Foreskin keratinocyte (primary cell): ENCODE measurements at places on chromosomes 11 and 22. TPM values are rescaled to one million over a fixed set of nuclear protein-coding genes. Genes with fewer than 3 reads are reported as not detected.

HBG1 gene
- not detected in 2 replicates for polyA plus RNA-seq

DNA sequence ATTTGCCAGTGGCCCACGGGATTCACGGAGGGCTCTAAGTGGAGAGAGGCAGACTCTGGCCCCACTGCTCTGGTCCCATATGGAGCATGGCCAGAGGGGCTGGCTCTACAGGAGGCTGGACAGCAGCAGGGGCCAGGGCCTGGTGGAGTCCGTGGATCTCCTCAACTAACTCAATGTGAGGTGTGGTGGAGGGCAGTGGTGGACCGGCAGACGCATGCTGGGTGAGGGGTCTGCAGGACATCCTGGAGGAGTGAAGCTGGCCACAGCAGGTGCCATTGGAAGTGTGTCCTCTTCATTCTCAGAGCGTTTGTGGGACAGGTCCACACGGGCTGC is 15.6 kb downstream of the IGF2 start:
- DNase-seq, result no peak

BLID gene
- not detected in 2 replicates for polyA plus RNA-seq

OR5B21 gene
- not detected in 2 replicates for polyA plus RNA-seq

CHRM1 gene
- not detected in 2 replicates for polyA plus RNA-seq

- no peak for DNase-seq
These were observed 6.8 kb downstream of the LIF start for GRCh38 chr22:30239488-30240405.

GRCh38 chr22:44988671-44989070 is 21.1 kb downstream of the PHF21B start:
- no peak for DNase-seq

GRCh38 chr11:29187215-29187614 is 829.6 kb downstream of the KCNA4 start:
- no peak for DNase-seq

LGALS12 gene
- polyA plus RNA-seq, result not detected in 2 replicates

KRTAP5-10 gene
- polyA plus RNA-seq, result not detected in 2 replicates

DNA sequence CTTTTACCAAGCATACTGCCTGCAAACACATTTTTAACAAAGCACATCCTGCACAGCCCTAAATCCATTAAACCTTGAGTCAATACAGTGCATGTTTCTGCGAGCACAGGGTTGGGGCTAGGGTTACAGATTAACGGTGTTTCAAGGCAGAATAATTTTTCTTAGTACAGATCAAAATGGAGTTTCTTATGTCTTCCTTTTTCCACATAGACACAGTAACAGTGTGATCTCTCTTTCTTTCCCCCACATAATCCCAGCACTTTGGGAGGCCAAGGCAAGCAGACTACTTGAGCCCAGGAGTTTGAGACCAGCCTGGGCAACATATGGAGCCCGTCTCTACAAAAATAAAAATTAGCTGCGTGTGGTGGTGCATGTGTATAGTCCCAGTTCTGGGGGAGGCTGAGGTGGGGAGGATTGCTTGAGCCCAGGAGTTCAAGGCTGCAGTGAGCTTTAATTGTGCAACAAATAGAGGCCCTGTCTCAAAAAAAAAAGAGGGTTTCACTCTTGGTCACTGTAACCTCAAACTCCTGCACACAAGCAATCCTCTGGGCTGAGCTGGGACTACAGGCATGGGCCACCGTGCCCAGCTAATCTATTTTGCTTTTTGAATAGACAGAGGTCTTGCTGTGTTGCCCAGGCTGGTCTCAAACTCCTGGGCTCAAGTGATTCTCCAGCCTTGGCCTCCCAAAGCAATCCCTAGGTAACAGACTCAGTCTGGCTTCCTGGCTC is 19.7 kb upstream of the SLC3A2 start:
- no peak for DNase-seq

MMP13 gene
- polyA plus RNA-seq, result not detected in 2 replicates

DNA sequence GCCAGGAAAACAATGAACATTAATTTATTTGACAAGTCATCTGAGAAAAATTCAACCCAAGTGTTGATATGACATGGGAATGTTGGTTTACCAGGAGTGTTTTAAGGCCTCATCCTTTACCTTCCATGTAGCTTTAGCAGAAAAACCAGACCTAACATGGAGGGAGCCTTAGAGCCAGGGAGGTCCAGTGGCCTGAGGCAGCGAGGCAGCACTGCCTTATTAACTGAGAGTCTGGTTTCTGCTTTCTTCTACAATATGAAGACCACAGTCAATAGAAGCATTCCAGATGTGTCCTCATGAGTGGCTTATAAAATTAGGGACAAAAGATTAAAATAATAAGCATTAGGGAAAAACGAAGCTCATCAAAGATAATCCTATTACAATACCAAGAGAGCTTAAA is 61.5 kb downstream of the DKK3 start:
- DNase-seq, result no peak

CLCF1 gene
- 1.9 and 2.2 TPM in 2 replicates for polyA plus RNA-seq

- DNase-seq, result no peak
These were observed 33.4 kb downstream of the TSG101 start for GRCh38 chr11:18493310-18493709.

DNA sequence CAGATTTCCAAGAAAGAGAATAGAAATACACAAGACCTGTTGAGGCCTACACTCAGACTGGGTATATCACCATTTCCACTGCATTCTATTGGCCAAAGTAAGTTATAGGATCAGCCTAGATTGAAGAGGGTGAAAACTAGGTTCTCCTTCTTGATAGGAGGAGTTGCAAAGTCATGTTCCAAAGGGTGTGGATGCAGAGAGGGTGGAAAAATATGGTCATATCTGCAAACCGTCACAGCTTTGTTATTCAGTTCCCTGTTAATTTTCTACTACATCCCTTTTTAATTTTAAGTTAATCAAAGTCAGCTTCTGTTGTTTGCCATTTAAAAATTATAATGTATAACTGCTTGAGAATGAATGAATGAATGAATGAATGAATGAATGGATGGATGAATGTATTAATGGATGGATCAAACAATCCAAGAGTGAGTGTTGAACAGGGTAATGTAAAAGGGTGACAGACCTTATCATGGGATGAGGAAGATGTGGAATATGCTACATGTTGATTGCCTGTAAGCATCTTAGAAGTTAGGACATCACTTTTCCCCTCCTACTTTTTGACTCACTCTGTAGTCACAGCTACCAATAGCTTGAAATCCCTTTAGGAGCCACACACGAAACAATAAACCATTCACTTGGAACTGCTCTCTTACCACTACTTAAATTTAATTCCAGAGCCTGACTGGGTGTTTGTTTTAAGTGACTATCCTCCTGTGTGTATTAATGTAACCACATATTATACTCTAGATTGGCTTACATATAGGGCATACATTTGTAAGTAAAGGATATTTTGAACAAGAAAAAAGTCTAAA is 121.5 kb downstream of the CCDC34 start:
- peak; percentile 65 for DNase-seq

DNA sequence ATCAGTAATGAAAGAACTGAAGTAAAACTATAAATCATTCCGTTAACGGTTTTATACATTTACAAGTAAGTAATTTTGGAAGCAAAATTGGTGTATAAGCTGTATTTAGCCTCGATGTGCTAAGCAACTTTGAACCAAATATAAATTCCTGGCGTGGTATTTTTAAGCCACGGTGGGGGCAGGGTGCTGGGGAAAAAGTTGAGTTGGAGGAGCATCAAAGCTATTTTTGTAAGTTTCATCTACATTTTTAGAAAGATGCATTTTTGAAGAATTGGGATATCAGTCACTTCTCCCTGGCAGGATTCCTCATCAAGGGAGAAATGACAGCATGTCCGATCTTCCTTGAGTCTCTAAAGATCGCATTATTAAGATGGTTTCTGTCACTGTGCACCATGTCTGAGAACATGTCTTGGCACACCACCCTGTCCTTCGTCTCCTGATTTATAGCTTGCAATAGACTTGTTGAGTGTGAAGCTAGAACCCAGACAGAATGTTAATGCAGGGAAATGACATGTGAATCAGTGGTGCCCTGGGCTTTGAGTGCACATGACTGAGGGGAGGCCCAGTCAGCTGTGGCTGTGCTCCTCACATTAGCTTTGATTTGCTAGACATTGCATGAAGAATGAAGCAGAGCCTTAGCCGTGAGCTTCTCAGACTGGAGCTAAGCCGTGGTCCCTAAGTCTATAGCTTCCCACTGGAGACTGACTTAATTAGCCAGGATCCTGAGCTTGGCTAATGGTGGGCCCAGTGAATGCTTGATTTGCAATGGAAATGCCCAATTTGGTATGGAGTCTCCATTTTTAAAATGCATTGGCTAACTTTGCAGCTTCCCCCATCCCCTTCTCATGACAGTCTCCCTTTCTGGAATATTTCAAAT is 127.0 kb downstream of the COMMD9 start:
- DNase-seq, result no peak

- DNase-seq, result peak; percentile 46
These were observed 770 bp upstream of the TSG101 start for GRCh38 chr11:18527512-18527911.

GRCh38 chr11:35927682-35928081 is 16.2 kb upstream of the LDLRAD3 start:
- DNase-seq, result peak; percentile 85

ESAM gene
- polyA plus RNA-seq, result not detected in 2 replicates

LRRC32 gene
- polyA plus RNA-seq, result 0.10 TPM in 1 of 2 replicates, not detected in the other

GRCh38 chr11:61947486-61948210 is 2.5 kb upstream of the BEST1 start:
- peak; percentile 43 for DNase-seq

ACR gene
- not detected in 2 replicates for polyA plus RNA-seq

- no peak for DNase-seq
These were observed 17.5 kb downstream of the JAM3 start for GRCh38 chr11:134086376-134086775.

GRCh38 chr11:9703280-9703679 is 39.4 kb downstream of the SWAP70 start:
- no peak for DNase-seq

DNA sequence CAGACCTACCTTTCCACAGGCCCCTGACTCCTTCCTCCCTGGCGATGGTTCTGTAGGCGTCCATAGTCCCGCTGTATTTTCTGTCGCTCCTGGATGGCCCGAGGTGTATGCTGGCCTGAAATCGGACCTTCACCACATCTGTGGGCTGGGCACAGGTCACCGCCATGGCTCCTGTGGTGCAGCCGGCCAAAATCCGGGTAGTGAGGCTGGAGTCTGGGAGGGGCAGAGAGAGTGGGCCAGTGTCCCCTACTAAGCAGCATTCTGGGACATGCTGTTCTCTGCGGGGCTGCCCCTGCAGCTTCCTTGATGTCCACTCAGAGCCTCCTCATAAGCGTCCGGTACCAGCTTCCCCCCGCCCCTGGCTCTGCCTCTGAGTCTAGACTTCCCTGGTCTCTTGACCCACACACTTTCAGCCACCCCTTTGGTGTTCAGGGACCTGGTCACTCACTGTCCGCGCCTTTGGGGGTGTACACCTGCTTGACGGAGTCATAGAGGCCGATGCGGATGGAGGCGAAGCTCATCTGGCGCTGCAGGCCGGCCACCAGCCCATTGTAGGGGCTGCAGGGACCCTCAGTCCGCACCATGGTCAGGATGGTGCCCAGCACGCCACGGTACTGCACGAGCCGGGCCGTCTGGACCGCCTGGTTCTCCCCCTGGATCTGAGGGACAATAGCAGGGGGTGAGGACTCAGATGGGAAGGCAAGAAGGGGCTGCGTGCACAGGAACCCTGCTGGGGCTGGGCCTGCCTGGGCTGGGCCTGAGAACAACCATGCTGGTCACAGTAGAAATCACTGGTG is 3.0 kb downstream of the UCP3 start:
- no peak for DNase-seq

APOBEC3G gene
- 2.4 and 2.9 TPM in 2 replicates for polyA plus RNA-seq

ABCC8 gene
- not detected in 2 replicates for polyA plus RNA-seq

- no peak for DNase-seq
These were observed 86.6 kb downstream of the DGCR2 start for GRCh38 chr22:19035474-19036228.

GRCh38 chr11:86294026-86294425 is 8.0 kb upstream of the HIKESHI start:
- no peak for DNase-seq

NXPE4 gene
- polyA plus RNA-seq, result not detected in 2 replicates

DNA sequence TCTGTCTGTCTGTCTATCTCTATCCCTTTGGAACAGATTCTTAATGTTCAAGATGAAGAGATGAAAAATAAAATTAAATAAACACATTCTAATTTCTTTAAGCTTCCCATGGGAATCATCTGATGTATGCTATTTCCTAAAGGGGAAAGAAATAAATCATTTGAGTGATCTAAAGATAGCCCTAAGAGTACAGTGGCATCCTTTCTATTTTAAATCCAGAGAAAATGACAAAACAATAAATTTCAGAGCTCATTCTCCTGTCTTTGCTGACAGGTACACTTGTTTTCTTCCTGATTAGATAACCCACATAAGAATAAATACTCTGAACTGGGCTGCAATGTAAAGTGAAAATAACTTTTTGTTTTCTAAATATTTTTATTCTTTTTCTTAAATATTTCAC is 550.4 kb downstream of the JRKL start:
- DNase-seq, result no peak

GRCh38 chr22:22520667-22521602 is 865 bp upstream of the ZNF280A start:
- no peak for DNase-seq

CRYBB2 gene
- 0.06 TPM in 1 of 2 replicates, not detected in the other for polyA plus RNA-seq

DNA sequence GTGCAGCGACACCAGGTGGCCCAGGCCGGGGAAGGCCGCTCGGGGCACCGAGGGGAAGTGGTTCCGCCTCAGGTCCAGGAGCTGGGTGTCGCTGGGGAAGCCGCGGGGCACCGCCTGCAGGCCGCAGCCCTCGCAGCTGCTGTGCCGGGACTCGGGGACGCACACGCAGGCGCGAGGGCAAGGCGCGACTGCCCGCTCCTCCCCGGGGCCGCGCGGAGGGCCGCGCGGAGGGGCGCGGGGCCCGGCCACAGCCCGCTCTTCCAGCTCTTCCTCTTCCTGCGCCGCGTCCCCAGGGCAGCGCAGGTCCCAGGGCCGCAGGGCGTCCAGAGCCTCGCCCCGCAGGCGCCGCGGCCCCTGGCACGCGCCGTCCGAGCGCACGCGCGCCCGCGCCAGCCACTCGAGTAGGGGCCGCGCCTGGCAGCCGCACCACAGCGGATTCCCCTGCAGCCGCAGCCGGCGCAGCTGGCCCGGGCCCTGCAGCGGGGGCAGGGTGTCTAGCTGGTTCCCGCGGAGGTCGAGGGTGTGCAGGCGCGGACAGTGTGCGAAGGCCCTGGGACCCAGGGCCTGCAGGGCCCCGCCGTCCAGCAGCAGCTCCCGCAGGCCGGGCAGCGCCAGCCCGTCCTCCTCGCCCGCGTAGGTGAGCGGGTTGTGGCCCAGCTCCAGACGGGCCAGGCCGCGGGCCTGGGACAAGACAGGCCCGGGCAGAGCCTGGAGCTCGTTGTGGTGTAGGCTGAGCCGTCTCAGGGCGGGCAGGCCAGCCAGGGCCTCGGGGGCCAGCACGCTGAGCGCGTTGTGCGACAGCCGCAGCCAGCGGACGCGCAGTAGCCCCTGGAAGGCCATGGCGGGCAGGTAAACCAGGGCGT is 2.8 kb downstream of the CHADL start:
- no peak for DNase-seq

DNA sequence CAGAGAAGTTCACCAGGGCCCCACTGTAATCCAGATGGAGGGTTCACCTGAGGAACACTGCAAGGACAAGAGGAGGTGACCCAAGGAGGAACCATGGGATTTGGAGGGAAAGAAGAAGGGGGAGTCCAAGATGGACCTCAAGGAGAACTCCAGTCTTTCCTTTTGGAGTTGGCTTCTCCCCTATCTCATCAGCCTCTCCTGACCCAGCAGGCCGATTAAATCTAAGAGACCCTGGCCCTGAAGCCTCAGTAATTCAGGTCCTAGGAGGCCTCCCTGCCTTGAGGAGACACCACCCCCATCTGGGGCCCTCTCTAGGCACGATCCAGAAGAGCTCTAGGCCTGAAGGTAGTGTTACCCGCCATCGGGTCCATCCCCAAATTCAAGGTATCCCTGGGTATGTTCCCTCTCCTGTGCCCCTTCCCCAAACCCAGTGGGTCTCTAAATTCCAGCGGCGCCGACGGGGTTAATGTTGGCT is 15.1 kb upstream of the DGKZ start:
- DNase-seq, result no peak

NTM gene
- 16.1 and 20.2 TPM in 2 replicates for polyA plus RNA-seq
